ENCODE measurements at places on chromosomes 11 and 22. TPM values are rescaled to one million over a fixed set of nuclear protein-coding genes. Genes with fewer than 3 reads are reported as not detected.

The CBL gene
- 9.8 TPM for total RNA-seq

The PRR33 gene
- total RNA-seq, result not detected

The MS4A7 gene
- not detected for total RNA-seq

The GGTLC3 gene
- not detected for total RNA-seq

The TYR gene
- total RNA-seq, result not detected

The POU2AF1 gene
- not detected for total RNA-seq

The KRTAP5-10 gene
- total RNA-seq, result not detected

The SCGB1A1 gene
- 0.45 TPM for total RNA-seq

The AP1B1 gene
- total RNA-seq, result 23.8 TPM

Data from A549 treated with CORT108297 at 1 μM for 4 hours (cell line).